ENCODE measurements at places on chromosomes 16 and 17.

DNA sequence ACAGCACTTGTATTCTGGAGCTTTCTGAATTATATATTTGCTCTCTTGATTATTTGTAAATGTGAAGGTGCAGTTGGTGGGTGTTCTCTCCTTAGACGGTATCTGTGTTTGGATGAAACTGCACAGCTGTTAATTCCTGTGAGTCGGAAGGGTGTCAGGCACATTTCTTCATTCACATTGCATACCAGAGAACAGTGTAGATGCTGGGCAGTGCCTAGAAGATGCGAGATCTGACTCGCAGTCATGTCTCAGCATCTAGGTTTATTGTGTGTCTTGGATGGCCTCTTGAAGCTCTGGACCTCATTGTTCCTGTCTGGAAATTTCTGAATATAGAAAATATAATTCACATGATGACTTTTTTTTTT is 61.2 kb downstream of the CLEC16A start:
- DNase-seq = no peak

GRCh38 chr16:69909760-69910159 is 41.4 kb upstream of the CLEC18A start:
- no peak for DNase-seq

DNA sequence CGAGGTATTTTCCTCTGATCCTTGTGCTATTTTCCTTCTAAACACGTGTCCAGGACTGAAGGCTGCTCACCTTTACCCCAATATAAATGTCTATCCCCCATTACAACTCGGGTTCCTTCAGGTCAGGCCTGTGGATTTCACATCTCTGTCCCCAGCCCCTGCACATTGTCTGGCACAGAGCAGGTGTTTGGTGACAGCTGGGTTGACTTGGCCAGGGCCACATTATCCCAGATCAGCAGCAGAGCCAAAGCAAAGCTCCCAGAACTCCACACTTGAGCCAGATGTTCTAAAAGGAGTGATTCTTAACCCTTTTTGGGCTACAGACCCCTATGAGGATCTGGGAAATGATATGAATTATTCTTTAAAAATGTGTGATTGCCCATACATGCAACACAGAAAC is 18.0 kb upstream of the SPATA32 start:
- peak; percentile 58 for DNase-seq

- DNase-seq = peak; percentile 74
Observed at GRCh38 chr17:34241062-34241461, 14.0 kb upstream of the CCL2 start.

DNA sequence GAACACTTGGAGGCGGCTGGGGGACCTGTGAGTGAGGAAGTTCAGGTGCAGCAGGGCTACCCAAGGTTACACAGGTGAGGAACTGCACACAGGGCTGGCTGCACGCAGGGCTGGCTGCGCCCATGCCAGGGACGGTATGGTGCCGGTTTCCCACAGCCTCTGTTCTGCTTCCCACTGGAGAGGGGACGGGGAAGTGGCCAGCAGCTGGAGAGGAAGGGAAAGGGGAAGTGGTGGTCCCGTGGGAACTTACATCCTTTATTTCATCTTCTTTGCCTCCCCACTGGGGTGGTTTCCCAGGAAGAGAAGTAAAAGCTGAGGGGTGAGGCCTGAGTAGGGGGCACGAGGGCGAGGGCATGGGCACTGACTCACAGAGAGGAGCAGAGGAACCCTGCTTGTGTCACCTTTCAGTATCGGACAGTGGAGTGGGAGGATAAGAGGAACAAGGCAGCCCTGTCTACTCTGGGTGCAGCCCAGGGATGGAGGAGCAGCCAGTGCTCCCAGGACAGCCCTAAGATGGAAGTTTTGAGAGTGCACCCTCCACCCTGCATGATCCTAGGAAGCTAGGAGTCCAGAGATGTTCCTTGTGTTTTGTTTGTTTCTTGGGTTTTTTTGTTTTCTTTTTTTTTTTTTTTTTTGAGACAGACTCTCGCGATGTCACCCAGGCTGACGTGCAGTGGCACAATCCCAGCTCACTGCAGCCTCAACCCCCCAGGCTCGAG is 25.5 kb upstream of the CDH1 start:
- no peak for DNase-seq

DNA sequence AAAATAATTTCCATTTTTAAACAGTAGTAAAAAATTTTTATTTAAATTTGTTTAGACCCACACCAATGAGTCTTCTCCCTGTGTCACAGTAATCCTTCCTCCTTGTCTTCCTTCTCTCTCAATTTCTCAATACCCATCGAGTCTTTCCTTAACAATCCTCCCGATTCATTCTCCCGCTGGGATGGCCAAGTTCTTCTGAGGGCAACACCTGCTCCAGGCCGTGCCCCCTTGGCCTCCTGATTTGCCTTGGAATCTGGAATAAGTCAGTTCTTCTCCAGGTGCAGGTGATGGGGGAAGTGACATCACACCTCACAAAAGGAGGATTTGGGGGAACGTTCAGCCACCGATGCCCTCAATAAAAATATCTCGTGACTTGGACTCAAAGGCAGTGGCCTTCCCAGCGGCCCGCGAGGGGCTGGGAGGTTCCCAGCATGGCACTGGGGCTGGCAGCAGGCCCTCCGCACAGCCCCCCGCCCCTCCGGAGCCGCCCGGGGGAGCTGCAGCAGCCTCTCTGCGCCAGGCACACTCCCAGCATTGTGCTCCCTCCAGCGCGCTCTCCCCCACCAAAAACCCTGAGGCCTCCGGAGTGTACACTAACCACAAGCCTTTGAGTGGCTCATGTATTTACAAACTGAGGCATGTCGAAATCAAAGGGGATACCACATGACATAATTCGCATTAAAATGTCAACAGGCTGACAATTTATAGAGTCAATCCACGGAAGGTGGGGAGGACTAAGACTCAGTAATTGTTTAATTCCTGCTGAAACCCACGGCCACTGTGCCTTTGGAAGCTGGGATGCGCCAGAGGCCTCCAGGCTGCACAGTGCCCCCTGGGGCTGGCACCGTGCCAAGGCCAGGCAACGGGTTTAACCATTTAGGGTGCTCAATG is 120.5 kb downstream of the ZFHX3 start:
- peak; percentile 50 for DNase-seq

DNA sequence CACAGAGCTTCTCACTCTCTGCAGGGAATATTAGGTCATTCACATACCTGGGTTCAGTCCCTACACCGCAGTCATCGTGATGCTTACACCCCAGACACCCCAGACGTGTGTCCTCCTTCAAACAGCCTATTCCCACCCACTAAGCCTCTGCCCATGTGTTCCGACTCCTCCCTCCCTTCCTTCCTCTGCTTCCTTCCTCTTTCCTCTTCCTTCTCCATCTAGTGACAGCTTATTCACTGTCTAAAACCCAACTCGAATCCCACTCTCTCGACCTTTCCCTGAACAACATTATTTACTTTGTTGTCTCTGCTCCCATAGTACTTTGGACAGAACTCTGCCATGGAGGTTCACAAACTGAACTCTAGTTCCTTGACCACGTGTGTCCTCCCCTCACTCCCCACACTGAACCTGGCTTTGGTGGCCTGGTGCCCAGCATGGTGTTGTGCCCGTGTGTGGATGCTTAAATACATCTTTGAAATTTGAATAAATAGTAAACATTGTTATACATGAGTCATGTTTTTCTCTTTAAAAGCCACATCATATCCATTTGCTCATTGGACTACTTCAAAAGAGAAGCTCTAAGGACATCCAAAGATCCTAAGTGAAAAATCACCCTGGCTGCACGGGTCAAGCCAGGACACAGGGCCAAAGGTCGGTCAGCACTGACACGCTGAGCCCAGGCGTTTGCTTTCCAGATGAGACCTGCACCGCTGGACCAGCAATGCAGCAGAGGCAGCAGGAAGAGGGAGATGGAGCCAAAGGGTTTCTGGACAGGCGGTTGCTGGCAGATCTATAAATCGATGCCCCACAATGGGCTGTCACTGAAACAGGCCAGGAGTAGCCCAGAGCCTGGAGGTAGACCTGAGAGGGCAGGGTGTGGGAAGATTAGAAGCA is 14.1 kb upstream of the G6PC1 start:
- DNase-seq = no peak

DNA sequence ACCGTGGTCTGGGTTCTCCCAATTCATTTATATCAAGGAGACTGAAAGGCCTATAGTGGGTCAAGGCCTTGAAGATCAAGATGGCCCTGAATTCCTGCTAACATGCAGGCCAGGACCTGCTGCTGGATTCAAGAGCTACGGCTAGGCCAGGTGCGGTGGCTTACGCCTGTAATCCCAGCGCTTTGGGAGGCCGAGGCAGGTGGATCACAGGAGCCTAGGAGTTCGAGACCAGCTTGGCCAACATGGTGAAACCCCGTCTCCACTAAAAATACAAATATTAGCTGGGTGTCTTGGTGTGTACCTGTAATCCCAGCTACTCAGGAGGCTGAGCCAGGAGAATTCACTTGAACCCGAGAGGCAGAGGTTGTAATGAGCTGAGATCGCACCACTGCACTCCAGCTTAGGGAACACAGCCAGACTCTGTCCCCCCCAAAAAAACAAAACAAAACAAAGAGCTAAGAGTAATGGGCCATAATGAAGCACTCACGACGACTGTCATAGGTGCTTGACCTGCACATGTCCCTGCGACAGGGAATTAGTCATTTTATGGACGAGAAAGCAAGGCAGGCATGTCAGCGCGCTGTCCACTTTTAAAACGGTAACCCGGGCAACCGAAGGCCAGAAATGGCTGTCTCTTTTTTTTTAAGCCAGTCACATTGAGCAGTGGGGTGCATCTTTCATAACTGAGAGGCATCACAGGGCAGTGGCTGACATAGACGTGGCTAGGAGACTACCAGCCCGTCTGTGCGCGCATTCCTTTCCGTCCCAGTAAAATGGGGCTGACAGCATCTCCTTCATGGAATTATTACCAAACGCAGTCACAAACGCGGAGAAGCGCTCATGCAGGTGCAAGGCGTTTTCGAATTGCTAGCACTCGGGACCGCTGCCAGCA is 1.0 kb upstream of the FBRS start:
- no peak for DNase-seq

- no peak for DNase-seq
Observed at GRCh38 chr16:8047736-8048135, 542.6 kb downstream of the TMEM114 start.

- DNase-seq = no peak
Observed at GRCh38 chr16:4390266-4391260, 18.9 kb downstream of the VASN start.

DNA sequence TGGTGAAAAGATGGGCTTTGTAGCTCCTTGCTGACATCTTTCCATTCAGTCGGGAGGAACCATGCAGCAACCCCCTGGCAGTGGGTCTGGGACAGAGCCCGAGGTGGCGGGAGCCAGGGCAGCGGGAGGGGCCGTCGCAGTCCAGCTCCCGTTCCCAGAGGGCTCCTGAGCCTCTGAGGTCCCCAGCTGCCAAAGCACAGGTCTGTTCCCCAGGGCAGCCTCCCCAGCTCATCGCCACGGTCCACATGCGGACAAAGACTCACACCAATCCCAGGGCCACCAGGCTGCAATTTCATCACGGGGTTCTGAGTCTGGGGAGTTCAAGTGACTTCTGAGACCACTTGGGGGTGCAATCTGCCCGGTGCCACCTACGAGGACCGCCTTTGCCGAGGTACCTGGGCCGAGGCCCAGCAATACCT is 196.0 kb downstream of the RBFOX3 start:
- no peak for DNase-seq

DNA sequence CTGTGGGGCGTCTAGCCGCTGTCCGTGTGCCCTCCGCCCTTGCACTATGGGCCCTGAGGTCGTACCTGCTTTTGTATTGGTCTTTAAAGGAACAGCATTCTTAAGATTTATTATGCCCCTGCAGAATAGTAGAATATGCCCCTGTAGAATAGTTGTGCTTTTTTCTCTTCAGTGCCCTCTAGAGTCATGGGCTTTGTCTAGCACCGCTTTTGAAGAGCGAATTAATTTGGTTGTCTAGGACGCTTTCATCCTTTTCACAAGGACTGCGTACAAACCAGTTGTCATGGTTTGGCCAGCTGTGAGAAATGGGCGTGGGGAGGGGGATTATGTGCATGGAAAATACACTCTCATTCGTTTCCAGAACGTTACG is 621 bp downstream of the CEP95 start:
- peak; percentile 80 for DNase-seq

DNA sequence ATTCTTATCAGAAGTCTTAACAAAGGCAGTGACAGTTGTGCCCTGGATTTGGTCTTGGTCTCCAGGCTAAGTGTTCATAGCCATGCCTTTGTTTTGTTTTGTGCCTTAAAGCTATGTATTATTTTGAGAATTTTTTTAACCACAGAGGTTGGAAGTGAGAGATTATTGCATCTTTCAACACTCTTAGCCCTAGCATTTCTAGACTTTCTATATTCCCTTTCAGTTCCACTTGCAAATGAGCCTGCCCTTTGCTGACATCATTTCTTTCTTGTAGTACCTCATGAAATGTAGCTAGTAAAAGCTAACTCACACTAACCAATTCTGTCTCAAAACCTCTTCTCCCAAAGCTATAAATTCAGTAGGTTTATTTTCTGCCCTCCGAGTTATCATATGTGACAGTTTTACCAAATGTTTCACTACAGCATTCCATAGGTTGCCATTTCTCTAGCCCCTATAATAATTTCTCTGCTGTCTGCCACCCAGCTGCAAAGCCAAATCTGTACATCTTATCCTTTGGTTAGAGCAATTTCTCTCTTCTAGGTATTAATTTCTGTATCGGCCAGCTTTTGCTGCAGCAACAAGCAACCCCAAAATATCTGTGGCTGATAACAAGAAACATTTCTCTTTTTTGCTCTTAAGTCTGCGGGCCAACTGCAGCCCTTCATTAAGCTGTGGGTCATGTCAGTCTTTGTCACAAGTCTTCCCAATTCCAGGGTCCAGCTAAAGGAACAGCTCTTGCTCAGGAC is 14.2 kb upstream of the CCL1 start:
- DNase-seq = no peak

- peak; percentile 77 for DNase-seq
Observed at GRCh38 chr17:76265624-76266243, 586 bp downstream of the UBALD2 start.

DNA sequence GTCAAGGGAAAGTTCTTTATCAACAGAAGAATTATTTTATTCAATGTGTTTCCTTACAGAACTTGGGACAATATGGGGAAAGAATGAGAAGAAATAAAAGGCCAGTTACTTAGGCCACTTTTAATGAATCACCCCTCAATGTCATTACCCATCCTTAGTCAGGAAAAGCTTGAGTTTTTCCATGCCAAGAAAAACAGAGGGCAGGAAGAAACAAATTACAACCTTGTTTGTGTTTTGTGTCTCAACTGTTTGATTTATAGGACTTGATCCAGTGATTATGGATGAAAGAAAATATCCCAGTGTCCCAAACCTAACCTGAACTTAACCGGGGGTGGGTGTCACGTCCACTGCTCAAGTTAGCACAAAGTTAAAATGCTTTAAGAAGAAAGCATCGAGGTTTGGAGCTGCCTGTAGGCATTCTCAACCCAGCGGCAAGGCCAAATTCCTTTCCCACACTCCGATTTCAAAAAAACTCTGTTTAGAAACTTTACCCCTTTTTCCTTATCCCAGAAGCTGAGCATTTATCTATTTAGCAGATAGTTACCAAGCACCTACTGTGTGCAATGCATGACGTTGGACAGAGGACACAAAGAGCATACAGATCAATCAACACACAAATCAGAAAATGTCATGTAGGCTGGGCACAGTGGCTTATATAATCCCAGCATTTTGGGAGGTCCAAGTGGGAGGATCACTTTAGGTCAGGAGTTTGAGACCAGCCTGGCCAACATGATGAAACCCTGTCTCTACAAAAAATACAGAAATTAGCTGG is 14.0 kb upstream of the CYB5B start:
- DNase-seq = no peak

Measured in left hindlimb (tissue), 1 donor.